ENCODE measurements at places on chromosomes 4 and X.
A peak's percentile ranks its signal among the peaks of the same experiment; 100 is the strongest.

DNA sequence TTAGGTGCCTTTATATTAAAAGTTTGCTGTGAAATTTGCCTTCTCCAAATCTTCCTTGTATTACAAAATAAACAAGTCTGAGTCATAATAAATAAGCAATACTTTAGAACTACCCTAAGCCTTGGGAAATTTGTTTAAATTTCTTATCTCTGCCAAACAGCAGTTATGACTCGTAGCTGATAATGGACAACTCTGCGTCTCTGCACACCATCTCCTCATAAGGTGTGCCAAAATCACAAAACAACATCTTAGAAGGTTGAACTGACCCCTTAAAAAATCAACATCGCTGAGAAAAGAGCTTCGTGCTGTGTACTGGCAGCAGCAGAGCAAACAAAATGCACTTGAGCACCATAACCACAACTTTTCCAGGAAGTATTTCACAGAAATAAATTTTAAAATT, 22.0 kb downstream of the OR13H1 start:
- DNase-seq: no peak

DNA sequence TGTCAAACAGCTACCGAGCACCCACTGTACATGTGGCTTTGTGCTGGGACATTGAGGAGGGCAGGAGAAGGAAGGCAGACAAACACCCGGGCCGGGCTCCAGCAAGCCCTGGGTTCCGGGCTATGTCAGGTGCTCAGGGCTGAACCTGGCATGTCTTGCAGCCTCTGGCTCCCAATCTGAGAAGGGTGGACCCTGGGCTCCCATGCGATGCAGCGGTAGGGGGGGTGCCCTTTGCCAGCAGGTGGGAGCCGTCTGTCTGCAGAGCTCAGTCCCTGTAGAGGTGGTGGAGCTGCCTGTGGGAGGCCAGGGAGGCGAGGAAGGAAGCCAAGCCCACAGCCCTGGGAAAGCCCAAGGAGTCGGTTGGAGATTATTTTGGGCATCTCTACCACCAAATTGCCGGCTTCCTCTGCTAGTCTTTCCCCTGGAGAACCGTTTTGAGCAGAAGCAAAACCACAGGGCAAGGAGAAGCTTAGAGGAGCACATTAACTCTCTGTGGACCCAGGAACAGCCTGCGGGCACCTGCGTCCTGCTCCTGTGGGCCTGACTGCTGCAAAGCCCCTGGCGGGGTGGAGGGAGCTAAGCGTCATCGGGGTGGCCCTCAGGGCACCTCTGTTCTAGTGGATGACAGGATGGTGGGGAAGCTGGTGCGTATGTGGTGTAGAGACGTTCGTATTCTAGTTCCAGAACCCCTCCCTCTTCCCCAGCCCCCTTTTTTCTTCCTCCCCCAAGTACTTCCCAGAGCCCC, 10.3 kb downstream of the CPZ start:
- DNase-seq: no peak

DNA sequence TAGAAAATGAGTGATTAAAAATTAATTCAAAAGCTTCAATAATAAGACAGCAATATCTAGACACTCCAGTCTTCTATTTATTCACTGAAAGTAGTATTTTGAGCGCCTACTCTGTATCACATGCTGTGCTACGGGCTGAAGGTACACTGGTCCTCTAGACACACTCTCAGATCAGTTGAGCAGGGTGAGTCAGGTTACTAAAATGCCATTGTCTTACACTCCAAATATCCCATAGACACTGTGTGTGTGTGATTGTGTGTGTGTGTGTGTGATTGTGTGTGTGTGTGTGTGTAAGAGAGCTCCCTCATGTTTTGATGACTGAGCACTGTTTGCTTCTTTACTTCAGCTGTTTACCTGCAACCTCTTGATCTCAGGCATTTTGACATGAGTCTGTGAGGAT, 342.8 kb upstream of the BOD1L1 start:
- no peak for DNase-seq

- DNase-seq: no peak
Measured at GRCh38 chrX:55874807-55875206, 157.3 kb downstream of the RRAGB start.

DNA sequence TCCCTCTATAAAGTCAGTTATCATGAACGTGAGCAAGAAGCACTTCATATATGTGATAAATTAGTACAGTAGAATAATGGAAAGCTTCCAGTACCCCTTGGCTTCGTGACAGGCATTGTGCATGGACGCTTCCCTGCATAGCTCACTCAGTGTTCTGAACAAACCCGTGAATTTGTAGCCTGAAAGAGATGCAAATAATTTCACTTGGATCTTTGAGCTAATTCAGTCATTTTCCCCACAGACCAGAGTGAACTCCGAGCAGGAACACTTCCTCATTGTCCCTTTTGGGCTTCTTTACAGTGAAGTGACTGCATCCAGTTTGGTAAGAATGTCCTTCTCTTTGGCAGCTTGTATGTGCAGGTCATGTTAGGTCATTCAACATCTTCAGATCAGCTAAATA, 50.1 kb downstream of the ADD1 start:
- no peak for DNase-seq

DNA sequence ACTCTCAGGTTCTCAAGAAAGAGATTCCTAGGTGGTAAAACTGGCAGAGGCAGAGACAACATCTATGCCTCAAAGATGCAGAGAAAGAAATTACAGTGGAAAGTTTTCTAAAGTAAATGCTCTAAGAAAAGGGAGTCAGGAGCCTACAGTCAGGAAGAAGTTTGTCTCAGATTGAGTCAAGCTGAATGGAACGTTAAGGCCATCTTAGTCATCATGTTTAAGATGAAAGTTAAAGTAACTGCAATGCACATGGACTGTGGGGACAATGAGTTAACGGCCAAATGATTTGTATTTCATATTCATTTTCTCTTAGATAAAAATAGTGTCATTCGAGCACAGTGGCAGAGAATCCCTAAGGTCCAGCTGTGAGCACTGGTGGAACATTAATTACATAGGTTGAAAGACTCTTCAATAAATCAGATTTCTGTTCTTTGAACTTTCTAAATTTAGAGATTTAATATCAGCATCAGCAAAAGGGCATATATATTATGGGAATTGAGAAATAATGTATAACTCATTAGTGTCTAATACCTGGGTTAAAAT, 384.6 kb downstream of the DTHD1 start:
- no peak for DNase-seq

DNA sequence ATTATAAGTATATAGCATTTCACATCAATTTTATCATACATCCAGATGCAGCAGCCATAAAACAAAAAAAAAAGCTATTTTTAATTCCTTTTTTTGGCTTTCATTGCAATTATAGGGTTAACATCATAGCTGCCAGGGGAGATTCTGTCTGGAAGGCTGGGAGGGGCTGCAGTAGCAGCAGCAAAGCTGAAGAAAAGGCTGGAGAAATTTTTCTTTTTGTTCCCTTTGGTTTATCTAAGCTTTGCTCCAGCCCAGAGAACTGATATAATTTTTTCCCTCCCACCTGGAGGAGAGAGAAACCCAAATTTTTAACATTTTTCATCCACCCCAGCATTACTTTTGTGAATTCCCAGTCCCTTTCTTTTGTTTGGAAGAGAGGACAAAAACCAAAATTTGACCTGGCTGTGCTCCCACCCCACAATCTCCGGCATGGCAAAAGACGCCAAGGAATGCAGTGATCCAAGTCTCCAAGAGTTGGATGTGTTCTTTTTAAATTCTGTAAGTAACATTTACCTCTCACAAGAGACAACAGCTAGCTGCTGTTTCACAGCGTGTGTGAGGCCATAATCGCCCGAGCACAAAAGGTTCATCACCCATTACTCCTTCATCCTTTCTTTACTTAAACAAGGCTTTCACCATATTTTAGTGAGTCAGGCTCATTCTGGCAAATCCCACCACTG, 25.1 kb upstream of the FAM156A start:
- no peak for DNase-seq

DNA sequence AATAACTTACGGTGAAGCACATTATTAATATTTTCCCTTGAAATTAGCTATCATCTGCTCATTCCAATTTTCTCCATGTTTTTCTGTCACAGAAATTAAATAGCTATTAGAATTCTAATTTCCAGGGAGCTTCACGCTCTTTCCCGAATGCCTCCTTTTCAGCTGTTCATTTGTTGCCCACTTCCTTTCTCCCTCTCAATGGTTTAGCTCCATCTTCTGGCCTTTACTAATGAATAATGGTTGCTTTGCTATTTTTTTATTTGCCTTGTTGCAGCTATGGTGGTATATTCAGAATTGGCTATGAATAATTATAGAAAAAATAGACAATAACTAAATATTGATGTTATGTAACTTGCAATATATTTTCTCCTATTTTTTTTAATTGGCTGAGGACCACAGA, 70.5 kb downstream of the GRIA2 start:
- DNase-seq: no peak

GRCh38 chr4:37953620-37954293, 6.4 kb upstream of the PTTG2 start:
- DNase-seq: no peak

- no peak for DNase-seq
Measured at GRCh38 chr4:107318078-107318477, 282.0 kb upstream of the DKK2 start.

- DNase-seq: no peak
Measured at GRCh38 chrX:123083924-123084323, 100.2 kb upstream of the GRIA3 start.

GRCh38 chr4:81412946-81413495, 58.7 kb downstream of the RASGEF1B start:
- no peak for DNase-seq

GRCh38 chr4:99642725-99643489, 14.7 kb downstream of the C4orf54 start:
- no peak for DNase-seq

DNA sequence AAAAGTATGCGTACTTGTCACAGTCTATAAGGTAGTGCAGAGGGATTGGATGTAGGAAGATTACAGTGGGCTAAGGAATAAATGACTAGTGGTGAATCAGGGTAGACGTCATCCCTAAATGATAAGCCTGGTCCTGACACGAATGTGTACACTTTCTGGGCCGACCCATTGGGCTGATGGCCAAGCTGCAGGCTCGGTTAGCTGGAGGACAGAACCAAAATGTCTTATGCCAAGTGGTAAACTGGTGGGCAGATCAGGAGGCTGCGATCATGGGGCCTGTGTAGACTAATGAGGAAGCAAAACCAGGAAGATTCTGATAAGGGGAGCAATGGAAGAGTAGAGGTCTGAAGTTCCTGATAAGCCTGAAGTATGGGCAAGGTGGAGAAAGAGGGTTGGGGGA, 272.8 kb upstream of the GATB start:
- no peak for DNase-seq

DNA sequence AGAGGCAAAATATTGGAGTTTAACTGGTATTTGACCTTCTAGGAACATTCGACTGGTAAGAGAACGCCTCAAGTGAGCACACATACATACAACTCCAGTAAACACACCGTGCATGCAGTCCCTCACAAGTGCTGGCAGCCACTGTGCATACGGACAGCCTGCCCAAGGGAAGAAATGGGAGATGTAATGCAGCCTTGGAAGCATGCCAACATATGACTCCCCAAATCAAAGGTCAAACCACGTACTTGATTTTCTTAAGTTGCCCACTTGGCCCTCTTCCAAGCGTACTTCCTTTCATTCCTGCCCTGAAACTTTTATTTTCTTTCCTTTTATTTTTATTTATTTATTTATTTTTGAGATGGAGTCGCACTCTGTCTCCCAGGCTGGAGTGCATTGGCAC, 206.6 kb downstream of the SPRY1 start:
- DNase-seq: no peak

DNA sequence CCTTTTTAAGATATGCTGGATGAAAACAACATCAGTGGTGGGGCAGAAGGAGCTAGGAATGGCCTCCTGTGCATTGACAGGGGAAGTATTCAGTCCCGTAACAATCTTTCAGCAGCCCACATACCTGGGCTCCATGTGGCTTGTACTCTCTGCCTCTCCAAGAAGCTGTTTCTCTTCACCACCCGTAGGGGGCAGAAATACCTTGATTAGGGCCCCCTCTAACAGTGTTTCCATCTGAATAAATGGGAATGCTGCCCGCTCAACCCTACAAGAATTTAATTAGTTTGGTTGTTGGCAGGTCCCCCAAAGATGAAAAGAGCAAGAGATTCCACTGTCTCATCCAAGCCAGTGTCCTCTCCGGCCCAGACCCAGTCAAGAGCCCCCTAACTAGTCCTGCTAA, 155.2 kb downstream of the SMIM20 start:
- DNase-seq: no peak

- DNase-seq: peak; percentile 20
Measured at GRCh38 chrX:54358424-54359211, 772 bp upstream of the WNK3 start.

GRCh38 chr4:34108391-34108790, 2135.9 kb downstream of the ARAP2 start:
- no peak for DNase-seq

Measured in memory B cell (primary cell).